ENCODE measurements at places on chromosomes 12 and 14.

GRCh38 chr14:75972801-75973421 lies 8.9 kb downstream of the TGFB3 start:
- no peak for DNase-seq

- no peak for DNase-seq
Measured at GRCh38 chr12:121224591-121224990, 14.7 kb downstream of the P2RX4 start.

GRCh38 chr14:50311337-50311971 lies 575 bp downstream of the L2HGDH start:
- DNase-seq, result no peak

DNA sequence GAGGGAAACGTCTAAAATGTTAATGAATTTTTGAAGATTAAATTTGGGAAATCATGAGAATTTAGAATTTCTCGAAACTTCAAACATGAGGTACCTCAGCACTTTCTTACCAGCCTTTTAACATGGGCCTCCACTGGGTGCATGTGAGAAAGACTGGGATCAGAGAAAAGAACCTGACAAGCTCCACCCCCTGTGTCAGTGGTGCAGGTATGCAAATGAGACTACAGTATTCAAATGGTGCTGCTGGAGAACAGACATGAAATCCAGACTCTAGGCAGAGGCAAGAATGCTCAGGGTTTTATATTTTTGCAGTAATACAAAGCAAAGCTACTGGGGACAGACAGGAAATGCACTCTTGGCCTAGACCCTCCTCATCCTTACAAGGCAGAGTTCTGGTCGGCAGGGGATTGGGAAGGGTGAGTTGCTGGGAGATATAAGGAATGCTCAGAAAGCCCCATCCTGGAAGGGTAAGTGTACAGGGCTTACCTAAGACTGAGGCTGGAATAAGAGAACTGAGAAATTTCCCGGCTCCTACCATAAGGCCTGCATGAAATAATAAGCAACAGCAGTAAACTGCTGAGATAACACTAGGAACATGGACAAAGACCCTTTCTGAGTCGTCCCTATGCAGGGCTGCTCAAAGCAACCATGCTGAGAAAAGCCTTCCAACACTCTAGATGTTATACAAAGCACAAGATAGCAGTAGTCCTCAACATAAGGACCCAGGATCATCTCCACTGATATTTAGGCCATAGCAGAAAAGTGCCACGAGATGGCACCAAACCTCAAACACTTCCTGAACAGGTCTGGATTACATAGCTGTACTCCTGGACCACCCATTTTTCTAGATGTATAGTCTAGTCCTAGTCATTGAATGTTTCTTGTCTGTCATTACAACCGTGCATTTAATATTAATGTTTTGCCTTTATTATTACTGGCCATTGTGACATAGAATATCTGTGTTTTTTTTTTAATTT lies 260.8 kb downstream of the RASSF9 start:
- peak; percentile 73 for DNase-seq

- DNase-seq, result no peak
Measured at GRCh38 chr12:25979059-25979458, 20.6 kb downstream of the RASSF8 start.

DNA sequence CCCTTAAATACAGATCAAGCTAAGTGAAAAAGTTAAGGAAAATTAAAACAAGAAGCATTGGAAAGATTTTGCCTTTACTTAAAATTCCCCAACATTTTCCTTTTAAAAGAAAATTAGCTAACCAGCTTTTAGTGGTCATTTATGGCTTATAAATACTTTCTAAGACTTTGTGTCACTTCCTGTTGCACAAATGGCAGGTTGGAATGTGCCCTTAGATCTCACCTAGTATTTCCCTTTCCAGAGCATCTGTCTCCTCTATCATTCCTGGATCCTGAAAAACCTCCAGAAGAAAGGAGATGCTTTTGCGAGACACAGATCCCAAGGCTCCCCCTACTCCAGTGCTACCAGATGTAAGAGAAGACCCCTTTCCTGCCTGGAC lies 58.3 kb downstream of the ARF6 start:
- no peak for DNase-seq

GRCh38 chr14:28436821-28437220 lies 329.8 kb upstream of the FOXG1 start:
- no peak for DNase-seq

DNA sequence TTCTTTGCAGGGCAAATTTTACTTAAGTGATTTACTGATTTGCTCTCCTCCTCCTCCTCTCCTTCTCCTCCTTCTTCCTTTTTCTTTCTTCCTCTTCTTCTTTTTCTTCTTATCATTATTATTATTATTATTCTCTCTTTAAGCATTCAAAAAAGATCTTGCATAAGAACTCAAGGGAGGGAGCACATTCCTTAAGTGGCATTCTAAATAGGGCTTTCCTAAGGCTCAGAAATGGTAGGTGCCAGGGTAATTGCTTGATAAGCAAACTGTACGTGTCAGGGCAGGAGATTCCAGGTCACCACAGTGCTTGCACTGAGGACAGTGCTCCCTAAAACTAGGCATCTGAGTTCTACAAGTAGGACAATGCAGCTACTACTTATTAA lies 92.4 kb downstream of the SPTSSA start:
- DNase-seq, result no peak

- peak; percentile 96 for DNase-seq
Measured at GRCh38 chr14:92475451-92476187, 38.0 kb upstream of the RIN3 start.

GRCh38 chr14:99028521-99028920 lies 243.5 kb downstream of the BCL11B start:
- no peak for DNase-seq

- no peak for DNase-seq
Measured at GRCh38 chr12:2286461-2287131, 233.8 kb downstream of the CACNA1C start.

- DNase-seq, result peak; percentile 53
Measured at GRCh38 chr12:108381787-108382436, 42.8 kb upstream of the CMKLR1 start.

DNA sequence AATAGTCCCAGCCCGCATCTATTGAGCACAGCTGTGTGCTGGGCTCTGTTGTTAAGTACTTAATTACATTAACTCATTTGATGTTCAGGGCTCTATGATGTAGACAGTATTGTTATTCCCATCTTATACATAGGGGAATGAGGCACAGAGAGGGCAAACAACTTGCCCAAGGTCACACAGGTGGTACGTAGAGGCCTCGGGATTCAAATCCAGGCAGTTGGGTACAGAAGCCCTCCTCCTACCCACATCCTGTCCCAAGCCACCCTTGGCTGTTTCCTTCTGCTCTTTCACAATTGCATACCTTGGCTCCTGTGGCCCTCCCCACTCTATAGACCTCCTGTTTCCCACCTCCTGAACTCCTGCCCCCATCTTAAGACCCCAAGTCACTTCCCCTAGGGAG lies 10.0 kb upstream of the GPR68 start:
- DNase-seq, result peak; percentile 71

DNA sequence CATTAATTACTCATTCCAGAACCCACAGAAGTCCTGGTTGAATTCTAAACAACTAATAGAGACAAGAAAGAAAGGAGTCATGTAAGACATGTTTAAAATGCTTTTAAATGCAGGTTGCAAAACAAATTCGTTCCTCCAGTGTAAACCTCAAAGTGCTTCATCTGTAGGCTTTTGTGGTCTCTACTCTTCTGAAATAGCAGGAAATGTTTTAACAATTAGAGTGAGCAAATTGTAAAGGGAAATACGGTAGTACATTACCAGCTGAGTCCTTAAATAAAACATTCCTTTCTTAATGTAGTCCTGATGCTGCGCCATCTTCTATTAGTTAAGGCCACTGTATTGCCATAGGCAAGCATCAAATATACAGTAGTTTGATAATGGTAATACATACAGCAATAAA lies 1934.2 kb upstream of the SEL1L start:
- peak; percentile 31 for DNase-seq

- no peak for DNase-seq
Measured at GRCh38 chr14:48023881-48024280, 348.5 kb upstream of the MDGA2 start.

DNA sequence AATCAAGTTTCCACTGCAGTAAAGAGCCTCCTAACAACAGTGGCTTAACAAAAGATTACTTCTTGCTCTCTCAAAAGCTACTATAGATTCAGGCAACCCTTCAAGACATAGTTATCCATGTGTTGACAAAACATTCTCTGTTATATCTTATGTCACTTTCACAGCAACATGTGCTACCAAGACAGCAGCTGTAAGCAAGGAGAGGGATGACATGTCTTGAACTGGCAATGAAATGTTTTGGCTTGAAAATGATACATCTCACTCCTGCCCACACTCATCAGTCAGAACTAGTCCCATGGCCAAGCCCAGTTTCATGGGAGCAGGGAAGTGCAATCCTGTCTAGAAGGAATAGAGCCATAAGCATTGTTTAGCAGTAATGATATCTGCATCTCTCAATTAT lies 10.7 kb upstream of the GRIN2B start:
- no peak for DNase-seq

- DNase-seq, result no peak
Measured at GRCh38 chr14:101108579-101109346, 205.2 kb upstream of the RTL1 start.

DNA sequence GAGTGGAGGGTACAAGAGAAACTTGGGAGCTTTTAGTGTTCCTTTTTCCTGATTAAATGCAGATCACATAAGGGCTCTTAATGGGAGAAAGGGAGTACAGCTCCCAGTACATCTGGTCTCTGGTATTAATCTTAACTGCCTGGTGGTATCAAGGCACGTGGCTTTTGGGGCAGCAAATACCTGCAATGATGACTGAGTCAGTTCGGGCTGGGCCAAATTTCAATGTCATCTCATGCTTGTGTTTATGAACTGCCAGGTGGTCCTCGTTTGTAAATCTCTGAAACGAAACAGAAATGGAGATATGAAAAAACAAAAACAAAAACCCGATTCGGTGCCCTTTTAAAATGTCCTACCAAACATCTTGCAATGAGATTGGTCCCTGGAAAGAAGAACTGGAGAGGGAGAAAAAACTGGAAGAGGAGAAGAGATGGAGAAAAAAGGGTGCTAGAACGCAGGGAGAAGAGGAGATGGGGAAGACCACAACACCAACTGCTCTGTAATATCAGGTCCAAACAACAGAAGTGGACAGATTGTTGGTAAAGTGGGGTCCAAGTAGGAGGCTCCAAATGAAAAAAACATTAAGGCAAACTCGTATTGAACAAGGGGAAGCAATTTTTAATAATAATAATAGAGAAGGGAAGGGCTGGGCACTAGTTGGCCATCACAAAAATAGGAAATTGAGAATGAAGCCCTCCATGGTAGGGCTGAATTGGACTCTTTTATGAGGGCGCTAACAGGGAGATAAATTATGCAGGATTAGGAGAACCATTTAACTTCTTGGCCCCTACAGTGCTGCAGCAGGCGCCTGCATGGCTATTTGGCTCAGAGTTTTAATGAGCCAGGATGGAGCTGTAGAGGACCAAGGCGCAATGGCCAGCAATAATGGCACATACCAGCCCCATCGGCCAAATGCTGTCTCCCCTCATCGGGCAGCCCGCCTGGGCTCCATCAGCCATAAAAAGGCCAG lies 45.4 kb upstream of the NPFF start:
- no peak for DNase-seq

- DNase-seq, result peak; percentile 64
Measured at GRCh38 chr14:65098586-65098985, 3.7 kb downstream of the MAX start.

DNA sequence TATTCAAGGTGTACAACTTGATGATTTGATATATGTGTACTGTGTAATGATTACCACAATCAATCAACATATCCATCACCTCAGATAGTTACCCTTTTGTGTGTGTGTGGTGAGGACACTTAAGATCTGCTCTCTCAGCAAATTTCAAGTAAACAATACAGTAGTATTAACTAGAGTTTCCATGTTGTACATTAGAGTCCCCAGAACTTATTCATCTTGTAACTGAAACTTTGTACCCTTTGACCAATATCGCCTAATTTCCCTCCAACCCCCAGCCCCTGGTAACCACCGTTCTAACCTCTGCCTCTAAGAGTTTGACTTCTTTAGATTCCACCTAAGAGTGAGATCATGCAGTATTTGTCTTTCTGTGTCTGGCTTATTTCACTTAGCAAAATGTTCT lies 12.1 kb downstream of the ADCK1 start:
- DNase-seq, result no peak

DNA sequence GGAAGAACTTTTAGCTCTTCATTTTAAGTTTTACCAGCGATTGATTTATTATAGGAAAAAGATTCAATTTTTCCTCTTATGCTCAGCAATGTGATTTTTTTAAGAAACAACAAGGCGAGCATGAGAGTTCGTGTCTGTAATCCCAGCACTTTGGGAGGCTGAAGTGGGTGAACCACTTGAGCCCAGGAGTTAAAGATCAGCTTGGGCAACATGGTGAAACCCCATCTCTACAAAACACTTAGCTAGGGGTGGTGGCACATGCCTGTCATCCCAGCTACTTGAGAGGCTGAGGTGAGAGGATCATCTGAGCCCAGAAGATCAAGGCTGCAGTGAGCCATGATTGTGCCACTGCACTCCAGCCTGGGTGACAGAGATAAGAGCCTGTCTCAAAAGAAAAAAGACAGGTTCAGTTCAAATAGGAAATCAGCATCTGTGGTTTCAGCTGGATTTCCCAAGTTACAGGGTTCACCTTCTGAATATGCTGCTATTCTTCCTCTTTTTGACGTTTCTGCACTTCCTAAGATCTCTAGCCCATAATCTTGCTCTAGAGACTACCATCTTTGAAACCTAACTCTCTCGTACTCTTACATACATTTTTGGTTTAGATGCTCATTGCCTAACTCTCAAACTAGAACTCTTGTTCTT lies 274.7 kb downstream of the SEC23A start:
- DNase-seq, result peak; percentile 10

DNA sequence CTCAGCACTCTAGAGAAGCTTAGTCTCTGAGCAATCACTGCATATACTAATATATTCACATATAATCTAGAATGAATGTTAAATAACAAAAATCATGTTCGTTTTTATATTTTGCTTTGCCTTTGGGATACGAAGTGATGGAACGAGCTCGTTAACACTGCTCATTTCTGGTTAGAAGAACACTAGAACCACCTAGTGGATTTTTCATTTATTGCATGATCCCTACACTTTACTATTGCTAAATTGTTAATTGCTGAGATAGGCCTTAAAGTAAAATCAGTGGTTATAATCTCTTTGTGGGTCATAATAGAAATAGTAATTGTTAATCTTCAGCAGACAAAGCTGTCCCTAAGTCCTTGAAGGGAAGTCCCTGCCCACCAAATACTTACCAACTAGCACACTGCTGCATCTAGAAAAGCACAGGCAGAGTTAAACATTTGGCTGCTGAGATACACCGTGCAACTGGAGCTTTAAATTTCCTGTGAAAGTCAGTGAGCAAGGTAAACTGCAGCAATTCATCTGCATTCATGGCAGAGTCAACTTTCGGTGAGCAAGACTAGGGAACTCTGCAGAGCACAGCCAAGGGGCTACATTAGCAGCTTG lies 353.7 kb downstream of the APAF1 start:
- peak; percentile 57 for DNase-seq

All from NB4 (cell line).